ENCODE measurements at places on chromosomes 7 and 10. TPM values are rescaled to one million over a fixed set of nuclear protein-coding genes. Genes with fewer than 3 reads are reported as not detected.

PPP1R9A gene
- 22.4 TPM for total RNA-seq

PRPS1L1 gene
- not detected for total RNA-seq

SPOCK2 gene
- 18.7 TPM for total RNA-seq

MYO1G gene
- total RNA-seq = 0.59 TPM

ZNF32 gene
- total RNA-seq = 52.3 TPM

GRCh38 chr10:121662945-121663917 is 65.0 kb upstream of the FGFR2 start:
- no peaks in the 10 kb centered on the region for H3K36me3 ChIP-seq
- H3K27ac ChIP-seq = no peak overlapping the region
- H3K4me1 ChIP-seq = no peaks in the 10 kb centered on the region
- no peak for DNase-seq
- H3K27me3 ChIP-seq = no peaks in the 10 kb centered on the region
- H3K4me3 ChIP-seq = no peak overlapping the region

- no peak overlapping the region for H3K27ac ChIP-seq
- H3K4me1 ChIP-seq = no peaks in the 10 kb centered on the region
- H3K27me3 ChIP-seq = no peaks in the 10 kb centered on the region
- no peak overlapping the region for H3K4me3 ChIP-seq
- H3K36me3 ChIP-seq = no peaks in the 10 kb centered on the region
Observed at GRCh38 chr7:147912946-147913638, 677.5 kb upstream of the C7orf33 start.

DNA sequence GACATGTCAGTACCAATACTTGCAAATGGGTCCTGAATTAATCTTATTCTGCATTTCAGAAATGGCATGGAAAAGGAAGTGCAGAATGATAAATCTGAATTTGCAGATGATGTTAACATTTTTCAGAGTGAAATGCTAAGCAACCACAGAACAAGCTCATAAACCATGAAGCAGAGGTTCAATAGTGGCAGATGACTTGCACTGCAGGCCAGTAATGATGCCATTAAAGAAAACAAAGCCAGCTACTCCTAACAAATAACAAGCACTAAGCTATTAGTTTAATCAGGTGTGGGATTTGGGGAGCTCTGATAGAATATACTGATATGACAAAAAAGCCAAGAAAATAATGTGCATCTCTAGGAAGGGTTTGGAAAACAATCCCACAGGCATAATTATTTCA is 85.4 kb downstream of the FAM13C start:
- H3K27me3 ChIP-seq = no peaks in the 10 kb centered on the region
- H3K4me3 ChIP-seq = no peak overlapping the region
- no peak for DNase-seq
- no peaks in the 10 kb centered on the region for H3K36me3 ChIP-seq
- H3K27ac ChIP-seq = no peak overlapping the region
- H3K4me1 ChIP-seq = no peaks in the 10 kb centered on the region

- H3K27ac ChIP-seq = no peak overlapping the region
- H3K27me3 ChIP-seq = no peaks in the 10 kb centered on the region
- DNase-seq = no peak
- H3K4me3 ChIP-seq = no peak overlapping the region
Observed at GRCh38 chr7:23593706-23594105, 3.5 kb upstream of the CCDC126 start.

- H3K4me1 ChIP-seq = no peaks in the 10 kb centered on the region
- no peak overlapping the region for H3K27ac ChIP-seq
- no peak overlapping the region for H3K4me3 ChIP-seq
- H3K27me3 ChIP-seq = no peaks in the 10 kb centered on the region
Observed at GRCh38 chr7:73761854-73762658, 8.0 kb downstream of the CLDN3 start.

- peak overlapping the region; percentile 44 for H3K27ac ChIP-seq
- peak; percentile 41 for DNase-seq
Observed at GRCh38 chr10:113131613-113132261, 181.7 kb downstream of the TCF7L2 start.

- no peaks in the 10 kb centered on the region for H3K4me1 ChIP-seq
- H3K27me3 ChIP-seq = no peaks in the 10 kb centered on the region
- DNase-seq = no peak
- H3K4me3 ChIP-seq = no peak overlapping the region
Observed at GRCh38 chr7:92645114-92646061, 55.2 kb upstream of the FAM133B start.

DNA sequence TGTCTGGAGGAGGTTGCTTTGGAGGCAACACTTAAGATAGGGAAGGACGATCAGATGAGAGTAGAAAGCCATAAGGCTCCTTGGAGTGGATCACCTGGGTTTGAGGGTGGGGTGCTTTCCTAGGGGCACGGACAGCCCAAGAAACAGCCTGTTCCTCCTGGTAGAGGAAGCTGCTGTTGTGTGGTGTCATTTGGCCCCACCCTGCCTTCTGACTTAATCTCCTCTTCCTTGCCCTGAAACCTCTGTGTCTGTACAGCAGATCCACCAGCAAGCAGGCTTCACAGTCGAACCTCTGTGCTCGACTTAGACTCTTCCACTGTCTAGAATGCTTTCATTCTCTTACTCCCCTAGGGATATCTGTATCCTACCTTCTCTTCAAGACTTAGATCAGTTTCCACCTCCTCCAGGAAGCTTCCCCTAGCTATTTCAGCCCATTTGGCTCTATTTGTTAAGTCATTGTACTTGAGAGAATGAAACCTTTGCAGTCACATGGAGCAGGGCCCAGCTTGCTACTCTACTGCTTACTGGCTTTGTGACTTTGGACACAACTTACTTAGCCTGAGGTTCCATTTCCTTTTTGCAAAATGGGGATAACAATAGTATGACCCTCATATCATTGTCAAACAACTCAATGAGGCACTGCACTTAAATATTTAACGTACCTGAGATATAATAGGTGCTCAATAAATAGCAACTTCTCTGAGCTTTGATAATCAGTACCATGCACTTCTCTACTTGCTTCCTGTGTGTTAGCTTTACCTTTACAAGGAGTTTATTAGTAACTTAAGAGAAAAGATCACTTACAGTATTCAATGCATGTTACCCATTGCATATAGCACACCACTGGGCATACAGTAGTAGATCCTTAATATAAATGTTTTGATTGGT is 5.0 kb downstream of the MXI1 start:
- no peaks in the 10 kb centered on the region for H3K36me3 ChIP-seq
- DNase-seq = no peak
- H3K4me3 ChIP-seq = no peak overlapping the region

Data from uterus (tissue), 4 donors.